Midbrain (tissue), 1 donor: ENCODE measurements at places on chromosomes 13 and 19.

- DNase-seq: peak; percentile 8
These were observed 100.5 kb downstream of the FLT1 start for GRCh38 chr13:28394422-28394821.

- DNase-seq: no peak
These were observed 211.3 kb downstream of the RBM26 start for GRCh38 chr13:79194727-79195126.

GRCh38 chr13:82011355-82011754 is 1670.4 kb upstream of the SPRY2 start:
- no peak for DNase-seq

- no peak for DNase-seq
These were observed 3.9 kb downstream of the CD209 start for GRCh38 chr19:7743425-7743841.

DNA sequence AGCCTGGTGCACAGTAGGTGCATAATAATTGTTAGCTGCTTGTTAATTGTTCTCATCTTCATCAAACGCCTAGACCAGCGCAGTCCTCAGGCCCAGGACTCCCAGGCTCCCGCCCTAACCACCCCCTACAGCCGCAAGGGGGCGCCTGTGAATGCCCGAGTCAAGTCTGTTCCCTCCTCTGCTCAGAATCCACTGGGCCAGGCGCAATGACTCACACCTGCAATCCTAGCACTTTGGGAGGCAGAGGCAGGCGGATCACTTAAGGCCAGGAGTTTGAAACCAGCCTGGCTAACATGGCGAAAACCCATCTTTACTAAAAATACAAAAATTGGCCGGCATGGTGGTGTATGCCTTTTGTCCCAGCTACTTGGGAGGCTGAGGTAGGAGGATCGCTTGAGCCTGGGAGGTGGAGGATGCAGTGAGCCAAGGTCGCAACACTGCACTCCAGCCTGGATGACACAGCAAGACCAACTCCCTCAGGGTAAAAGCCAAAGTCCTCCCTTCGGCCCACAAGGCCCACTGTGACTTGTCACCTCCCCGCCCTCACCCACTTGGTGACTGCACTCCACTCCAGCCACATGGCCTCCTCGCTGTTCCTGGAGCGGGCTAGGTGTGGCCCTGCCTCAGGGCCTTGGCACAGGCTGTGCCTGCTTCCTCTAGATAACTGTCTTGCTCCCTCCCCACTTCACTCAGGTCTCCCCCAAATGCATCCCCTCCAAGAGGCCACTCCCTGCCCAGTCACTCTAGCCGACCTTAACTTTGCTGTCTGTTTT is 9.1 kb downstream of the ZNF653 start:
- DNase-seq: peak; percentile 4

- no peak for DNase-seq
These were observed 117.3 kb downstream of the RAB20 start for GRCh38 chr13:110444226-110444653.

GRCh38 chr13:106090001-106090400 is 445.5 kb downstream of the EFNB2 start:
- DNase-seq: no peak

GRCh38 chr13:106056851-106057250 is 478.6 kb downstream of the EFNB2 start:
- no peak for DNase-seq

DNA sequence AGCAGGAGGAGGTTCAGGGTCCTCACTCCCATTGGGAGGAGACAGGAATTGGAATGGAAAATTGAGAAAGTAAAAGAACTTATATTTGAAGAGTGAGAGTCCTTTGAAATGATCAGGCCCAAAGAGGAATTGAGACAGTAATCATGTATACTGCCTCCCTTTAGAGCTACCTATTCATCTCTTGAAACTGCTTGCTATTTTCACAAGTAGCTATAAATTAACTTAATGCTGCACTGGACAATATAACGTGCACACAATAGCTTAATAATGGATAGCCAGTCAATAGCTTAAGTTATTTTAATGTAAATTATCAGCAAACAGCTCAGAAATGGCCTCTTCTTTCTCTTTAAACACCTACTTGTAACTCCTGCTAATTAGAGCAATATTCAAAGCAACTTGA is 46.6 kb upstream of the MYCBP2 start:
- no peak for DNase-seq

GRCh38 chr19:14433554-14434501 is 722 bp downstream of the PKN1 start:
- no peak for DNase-seq

GRCh38 chr19:2978772-2979171 is 1.4 kb downstream of the TLE6 start:
- DNase-seq: no peak

DNA sequence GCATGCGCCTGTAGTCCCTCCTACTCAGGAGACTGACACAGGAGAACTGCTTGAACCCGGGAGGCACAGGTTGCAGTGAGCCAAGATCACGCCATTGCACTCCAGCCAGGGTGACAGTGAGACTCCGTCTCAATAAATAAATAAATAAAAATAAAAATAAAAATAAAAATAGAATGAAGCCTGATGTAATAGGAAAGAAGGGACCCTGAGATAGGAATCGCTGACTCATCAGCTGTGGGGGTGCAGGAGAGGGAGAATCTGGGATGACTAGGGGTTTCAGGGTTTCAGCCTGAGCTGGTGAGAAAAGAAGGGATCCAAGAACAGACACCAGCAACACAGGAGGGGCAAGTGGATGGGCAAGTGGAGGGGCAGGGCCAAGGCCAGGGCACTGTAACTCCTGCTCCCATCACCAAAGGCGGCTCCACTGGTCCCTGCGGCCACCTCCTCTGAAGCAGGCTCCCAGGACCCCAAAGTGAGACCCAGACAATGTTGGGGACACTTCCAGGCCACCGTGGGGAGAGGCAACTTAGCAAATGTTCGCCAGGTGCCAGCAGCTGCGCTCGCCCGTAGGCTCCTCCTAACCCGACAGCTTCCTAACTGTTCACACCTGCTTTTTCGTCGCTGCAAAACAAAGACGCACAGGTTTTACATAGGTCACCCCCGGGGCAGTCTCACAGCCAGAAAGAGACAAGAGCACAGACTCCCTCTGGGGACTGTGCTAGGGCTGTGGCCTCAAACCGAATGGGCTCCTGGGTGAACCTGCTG is 1.2 kb downstream of the HAUS8 start:
- DNase-seq: no peak

- no peak for DNase-seq
These were observed 101.8 kb downstream of the SOX1 start for GRCh38 chr13:112168761-112169160.

GRCh38 chr19:17966550-17967256 is at the start of gene KCNN1:
TSS of gene KCNN1 (plus strand) at chr19:17967107. CDS start at chr19:17973889, 6,782 bp downstream.
- peak; percentile 3 for DNase-seq

GRCh38 chr19:13212759-13213330 is 62.6 kb downstream of the IER2 start:
- no peak for DNase-seq

GRCh38 chr19:18704971-18705370 is 21.5 kb downstream of the CRTC1 start:
- no peak for DNase-seq

- no peak for DNase-seq
These were observed 21.9 kb downstream of the CCL25 start for GRCh38 chr19:8074501-8074900.

GRCh38 chr13:99307648-99308339 is 595 bp upstream of the GPR183 start:
- no peak for DNase-seq

DNA sequence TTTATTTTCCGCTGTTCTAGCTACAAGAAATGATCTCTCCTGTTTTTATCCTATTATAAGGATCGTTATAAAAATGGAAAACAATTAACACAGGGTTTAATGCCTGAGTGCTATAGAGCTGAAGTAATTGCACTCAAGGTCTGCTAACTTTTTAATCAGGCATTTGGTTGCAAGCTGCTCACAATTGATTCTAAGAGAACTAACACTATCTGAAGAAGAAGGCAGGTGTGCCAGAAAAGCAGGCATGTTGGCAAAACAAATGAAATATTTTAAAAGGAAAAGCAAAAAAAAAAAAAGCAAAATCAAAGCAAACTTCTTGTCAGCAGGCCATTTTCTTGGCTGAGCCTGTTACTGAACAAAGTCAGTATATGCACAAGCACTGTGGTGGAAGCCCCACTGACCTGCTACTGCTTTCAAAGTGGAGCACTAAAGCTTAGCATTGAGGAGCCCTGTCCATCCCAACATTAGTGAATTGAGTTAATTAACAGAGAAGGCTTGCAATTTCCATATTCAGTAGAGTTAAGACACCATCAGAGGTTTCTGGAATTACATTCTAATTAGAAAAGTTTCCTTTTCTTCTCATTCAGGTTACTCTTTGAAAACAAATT is 574.2 kb downstream of the PCDH9 start:
- no peak for DNase-seq

DNA sequence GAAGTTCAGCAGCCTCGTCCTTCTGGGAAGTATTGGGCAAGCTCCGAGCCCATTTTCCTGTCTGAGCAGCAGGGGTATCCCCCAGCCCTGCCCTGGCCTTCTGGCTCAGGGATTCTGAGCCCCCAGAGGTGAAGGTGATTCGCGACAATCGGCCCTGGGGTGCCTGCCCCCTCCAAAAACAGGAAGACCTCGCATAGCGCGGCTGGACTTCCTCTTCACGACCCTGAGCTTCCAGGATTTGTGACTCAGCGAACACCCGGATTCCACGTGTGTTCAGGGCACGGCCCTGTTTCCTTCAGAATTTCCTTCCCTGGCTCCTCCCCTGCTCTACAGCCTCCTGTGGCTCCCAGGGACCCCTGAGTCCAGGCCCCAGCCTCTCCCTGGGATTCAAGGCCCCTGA is at the start of gene SEMA6B:
Gene SEMA6B (minus strand): TSS at position 116 of the 400 bp plus-strand sequence. CDS start 1,227 bp downstream, outside the sequence.
- DNase-seq: no peak

- no peak for DNase-seq
These were observed 478.4 kb downstream of the TSHZ3 start for GRCh38 chr19:30870876-30871275.

- no peak for DNase-seq
These were observed 36.6 kb upstream of the MEDAG start for GRCh38 chr13:30869491-30869890.

- no peak for DNase-seq
These were observed 21.2 kb downstream of the CCNA1 start for GRCh38 chr13:36453516-36453915.

DNA sequence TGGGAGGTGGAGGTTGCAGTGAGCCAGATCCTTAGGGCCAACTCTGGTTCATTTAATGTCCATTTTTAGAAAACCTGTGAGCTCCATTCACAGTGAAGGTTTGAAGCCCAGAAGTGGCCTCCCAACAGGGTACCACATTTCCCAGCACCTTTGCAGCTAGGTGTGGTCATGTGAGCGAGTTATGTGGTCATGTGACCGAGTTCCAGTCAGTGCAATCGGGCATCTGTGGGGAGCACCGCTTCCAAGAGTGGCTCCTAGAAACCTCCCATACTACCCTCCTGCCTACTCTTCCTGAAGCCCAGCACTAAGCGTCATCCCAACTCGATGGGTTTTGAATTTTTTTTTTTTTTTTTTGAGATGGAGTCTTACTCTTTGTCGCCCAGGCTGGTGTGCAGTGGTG is 663 bp upstream of the PLA2G4C start:
- DNase-seq: no peak

- no peak for DNase-seq
These were observed 40.6 kb downstream of the SOHLH2 start for GRCh38 chr13:36173571-36174322.

DNA sequence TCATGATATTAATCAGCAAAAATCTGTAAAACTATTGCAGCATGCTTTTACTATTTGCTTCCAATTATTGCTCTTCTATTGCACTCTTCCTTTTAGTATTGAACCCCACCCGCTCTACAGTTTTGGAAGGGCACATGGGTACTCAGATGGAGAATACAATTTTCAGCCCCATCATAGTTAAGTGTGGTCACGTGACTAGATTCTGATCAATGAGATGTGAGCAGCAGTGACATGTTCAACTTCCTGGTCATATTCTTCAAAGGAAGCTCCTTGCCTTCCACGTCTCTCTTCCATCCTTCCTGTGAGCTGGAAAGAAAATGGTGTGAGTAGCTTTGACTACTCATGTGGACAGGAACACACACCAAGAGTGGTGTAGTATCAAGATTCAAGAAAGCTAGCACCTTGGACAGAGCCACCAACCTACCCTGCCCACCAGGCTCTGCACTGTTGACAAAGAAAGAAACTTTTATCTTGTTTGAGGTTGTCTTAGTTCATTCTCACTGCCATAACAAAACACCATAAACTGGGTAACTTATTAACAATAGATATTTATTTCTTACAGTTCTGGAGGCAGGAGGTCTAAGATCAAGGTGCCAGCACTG is 3.8 kb upstream of the FGF14 start:
- DNase-seq: no peak

DNA sequence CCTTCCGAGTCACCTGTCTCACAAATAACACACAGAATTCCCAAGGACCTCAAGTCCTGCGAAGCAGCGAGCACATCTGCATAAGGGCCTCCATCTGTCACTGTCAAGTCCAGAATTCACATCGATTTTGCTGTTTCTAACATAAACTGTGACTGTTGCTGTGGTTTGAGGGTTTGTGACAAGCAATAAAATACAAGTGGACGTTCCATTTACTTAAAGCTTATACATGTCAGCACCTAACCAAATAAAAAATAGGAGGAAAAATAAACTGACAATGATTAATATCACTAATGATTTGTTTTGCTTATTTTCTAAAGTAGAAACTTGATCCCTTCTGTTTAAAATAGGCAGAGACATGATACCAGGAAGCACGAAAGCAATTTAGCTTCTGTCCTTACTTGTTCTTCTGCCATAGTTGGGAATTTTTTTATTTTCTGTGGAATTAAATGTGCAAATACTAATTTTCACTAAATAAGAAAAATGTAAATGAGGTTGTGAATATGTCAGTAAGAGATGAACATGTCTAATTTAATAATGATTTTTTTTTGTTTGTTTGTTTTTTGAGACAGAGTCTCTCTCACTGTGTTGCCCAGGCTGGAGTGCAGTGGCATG is 279.1 kb downstream of the FGF9 start:
- no peak for DNase-seq

- DNase-seq: no peak
These were observed 39.4 kb downstream of the ADPRHL1 start for GRCh38 chr13:113413898-113414282.

- no peak for DNase-seq
These were observed 371.7 kb downstream of the RBM26 start for GRCh38 chr13:79034341-79034740.

DNA sequence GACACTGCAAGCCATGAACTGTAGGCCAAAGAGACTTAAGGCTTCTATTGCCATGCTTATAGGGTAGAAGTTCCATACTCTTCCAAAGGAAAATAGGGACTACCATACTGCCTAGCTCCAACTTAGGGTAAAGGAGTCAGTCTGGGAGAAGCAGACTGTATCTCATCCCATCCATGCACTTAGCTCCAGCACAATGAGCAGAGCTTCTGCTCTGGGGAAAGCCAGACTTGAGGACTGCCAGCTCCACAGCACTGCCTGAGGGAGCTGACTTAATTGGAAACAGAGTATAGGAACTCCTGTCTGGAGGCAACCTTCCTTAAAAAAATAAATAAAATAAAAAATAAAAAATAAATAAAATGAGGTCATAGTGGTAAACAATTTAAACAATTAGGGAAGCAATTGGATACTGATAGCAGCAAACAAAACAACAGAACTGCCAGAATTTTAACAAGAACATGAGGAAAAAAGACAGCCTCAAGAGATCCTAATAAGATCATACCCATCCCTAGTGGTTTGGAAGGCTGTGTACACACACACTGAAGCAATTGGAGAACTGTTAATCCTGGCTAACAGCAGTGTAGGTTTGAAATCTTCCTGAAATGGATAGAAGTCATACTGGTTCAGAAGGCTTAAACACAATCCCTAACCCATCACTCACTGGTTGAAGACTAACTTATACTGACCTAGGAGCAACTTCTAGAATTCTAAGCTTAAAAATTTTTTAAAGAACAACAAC is 550.1 kb downstream of the TBC1D4 start:
- DNase-seq: no peak
